HL-60 (cell line): ENCODE measurements at places on chromosomes 11 and 22.

DNA sequence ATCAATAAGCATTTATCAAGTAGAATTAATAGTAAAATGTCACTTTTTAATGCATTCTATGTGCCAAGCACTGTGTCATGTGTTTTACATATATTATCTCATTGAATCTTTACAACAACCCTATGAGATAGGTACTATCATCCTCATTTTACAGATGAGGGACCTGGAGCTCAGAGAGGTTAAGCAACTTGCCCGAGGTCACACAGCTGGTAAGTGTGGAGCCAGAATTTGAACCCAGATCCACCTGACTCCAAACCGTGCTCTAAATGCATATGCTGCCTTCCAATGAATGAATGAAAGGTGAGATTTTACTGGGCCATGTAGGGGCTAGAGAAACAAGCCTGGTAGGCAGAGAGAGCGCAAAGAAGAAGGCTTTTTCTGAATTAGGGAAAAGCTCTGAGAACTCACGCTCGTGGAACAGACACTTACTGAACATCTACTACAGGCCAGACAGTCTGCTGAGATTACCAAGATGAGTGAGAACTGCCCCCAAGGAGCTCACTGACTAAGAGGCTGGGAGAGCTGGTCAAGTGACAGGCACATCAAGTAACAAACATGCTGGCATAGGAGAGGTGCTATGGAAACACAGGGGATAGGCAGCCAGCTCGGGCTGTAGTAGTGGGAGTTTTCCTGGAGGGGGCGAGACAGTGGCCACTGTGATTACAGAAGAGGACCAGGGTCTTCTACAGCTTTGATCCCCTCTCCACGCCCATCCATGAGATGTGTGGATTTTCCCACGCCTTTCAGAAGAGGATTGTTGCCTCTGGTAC lies 4.4 kb downstream of the ABCG4 start:
- no peak for DNase-seq

DNA sequence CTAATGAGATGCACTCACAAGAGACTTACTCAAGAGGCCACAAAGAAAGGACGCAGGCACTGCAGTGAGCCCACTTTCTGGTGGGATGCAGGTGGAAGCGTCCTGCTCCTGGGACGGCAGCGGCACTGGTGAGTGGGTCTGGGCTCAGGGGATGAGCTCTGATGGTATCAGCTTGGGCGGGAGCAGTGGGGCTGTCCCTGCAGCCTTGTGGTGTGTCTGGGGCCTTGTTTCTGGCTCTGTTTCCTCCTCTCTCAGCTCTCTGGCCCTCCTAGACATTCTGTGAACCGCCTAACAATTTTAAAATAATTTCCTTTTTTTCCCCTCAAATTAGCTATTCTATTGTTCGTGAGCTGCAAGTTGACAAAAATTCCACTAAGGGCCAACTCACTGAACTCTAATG lies 8.8 kb upstream of the ST14 start:
- DNase-seq, result no peak

DNA sequence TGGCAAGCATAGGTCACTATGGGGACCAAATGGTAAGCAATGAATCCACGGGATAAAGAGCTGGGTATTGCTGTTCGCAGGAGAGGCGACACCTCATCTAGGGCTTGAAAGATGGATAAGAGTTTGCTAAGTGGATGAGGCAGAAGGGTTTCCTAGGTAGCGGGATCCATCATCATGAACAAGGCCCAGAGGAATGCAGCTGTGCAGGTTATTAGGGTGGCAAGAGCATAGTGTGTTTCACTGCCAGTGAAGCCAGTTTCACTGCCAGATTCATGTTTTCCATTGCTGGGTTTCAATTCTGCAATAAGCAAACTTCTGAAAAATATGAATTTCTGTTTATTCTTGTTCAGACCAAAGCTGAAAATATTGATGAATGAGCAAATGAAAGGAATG lies 27.2 kb downstream of the WEE1 start:
- no peak for DNase-seq

DNA sequence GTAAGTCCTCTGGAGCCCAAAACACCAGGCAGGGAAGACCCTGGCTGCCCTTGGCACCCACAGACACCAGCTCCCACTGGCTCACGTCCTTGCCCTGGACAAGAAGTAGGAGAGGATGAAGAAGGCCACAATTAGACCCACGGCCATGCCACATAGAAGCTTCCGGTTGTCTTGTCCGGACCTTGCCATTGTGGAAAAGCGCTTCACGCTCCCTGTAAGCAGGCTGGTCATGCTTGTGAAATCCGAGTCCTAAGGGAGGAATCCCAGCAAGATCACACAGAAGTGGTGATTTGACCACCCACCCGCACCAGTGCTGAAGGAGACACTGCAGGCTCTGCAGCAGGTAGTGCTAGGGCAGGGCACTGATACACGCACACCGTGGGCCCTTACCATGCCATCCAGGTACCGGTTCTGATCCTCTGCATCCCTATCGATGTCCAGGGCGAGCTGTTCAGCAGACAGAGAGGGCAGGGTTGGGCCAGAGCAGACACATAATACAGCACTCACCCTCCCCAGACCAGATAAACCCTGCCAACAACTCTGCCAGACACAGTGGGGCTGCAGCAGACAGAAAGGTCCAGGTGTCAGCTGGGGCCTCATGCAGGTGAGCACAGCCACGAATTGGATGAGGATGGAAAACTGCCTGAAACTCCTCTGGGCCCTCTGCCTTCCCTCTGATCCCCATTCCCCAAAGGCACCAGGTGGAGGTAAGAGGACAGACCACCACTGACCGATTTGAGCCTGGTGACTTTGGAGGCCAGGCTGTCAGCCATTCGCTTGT lies 1.8 kb downstream of the BET1L start:
- DNase-seq, result no peak

DNA sequence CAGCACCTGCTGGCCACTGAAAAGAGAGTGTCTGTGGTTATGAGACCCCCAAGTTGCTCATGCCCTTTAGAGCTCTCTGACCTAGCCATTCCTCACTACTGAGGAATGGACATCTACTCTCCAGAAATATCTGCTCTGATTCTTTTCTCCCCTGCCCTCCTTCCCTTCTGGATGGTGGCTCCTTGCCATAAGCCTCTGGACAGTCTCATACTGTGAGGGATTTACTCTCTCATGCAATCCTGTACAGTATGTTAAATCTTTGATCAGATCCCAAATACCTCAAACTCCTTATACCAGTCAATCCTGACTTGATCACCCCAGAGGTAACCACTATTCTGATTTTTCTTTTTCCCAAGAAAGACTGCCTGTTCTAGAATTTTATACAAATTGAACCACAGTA lies 80.7 kb downstream of the ARHGAP20 start:
- DNase-seq, result no peak

DNA sequence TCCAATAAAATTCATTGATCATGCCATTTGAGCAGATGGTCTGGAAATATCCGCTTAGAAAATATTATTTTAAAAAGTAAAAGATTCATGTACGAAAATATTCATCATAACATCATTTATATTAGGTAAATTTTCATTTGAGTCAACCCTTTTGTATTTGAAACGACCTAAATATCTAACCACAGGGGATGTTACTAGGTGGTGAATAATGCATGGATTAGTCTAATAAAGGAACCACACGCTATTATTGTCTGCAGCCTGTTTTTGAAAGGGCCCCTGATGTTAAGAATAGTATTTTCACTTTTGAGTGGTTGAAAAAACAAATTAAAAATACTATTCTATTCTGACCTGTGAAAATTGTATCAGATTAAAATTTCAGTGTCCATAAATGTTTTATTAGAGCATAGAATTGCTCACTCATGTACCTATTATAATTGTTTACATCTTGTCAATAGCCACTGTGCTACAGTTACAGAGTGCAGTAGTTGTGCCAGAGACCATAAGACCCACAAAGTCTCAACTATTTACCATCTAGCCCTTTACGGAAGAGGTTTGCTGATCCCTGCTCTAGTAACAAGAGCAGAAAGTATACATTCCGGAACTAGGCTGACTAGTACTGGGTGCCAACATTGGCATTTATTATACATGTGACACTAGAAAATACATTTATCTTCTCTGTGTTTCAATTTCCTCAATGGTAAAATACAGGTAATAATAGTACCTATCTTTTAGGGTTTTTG lies 176.1 kb downstream of the LRRC4C start:
- DNase-seq, result no peak

GRCh38 chr11:76385903-76386302 lies 4.8 kb downstream of the GVQW3 start:
- DNase-seq, result no peak

- no peak for DNase-seq
Observed at GRCh38 chr11:70542406-70542805, 144.1 kb downstream of the CTTN start.

DNA sequence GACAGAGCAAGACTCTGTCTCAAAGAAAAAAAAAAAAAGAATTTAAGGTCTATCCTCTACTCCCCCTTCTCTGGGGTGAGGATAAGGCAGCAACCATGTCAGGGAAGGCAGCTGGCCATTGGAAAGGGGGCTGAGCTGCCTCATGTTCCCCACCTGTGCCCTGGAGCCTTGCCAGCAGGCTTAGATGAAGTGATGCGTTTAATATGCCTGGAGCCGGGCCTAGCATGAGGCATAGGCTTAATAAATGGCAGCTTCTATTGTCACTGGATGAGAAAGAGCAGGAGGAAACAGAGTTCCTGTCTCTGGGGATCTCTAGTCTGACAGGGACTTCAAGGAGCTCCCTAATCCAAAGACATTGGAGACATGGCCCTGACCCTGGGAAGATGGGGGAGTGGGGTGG lies 3.2 kb upstream of the KCNE3 start:
- no peak for DNase-seq

- DNase-seq, result no peak
Observed at GRCh38 chr11:39209981-39210380, 2249.5 kb downstream of the LRRC4C start.

- DNase-seq, result no peak
Observed at GRCh38 chr22:44454113-44454769, 43.8 kb downstream of the RTL6 start.

DNA sequence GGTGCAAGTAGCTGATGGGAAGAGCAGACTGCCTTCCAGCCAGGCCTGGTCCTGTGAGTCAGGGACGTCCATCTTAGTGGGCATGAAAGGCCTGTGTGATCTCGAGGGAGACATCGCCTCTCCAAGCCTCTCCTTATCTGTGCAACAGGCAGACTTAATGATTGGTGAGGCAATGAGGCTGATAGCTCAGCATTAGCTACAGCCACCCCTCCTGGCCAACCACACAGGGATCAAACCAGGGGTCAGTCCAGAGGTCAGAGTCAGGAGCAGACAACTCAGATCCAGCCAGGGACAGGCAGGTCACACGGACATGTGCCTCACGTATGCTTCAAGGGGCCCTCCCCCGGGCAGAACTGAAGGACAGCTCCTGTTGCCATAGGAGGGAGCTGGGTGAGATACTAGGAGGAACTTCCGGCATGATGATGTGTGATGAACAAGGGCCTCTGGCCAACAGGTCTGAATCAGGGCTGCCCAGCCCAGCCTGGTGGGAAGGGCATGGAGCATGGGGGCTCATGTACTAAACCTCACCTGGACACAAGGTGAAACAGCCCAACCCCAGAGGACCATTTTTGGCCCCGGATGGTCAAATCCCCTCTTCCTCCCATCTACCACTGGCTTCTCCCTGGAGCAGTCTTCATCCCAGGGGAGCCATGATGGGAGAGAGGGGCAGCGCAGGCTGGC lies 2.8 kb upstream of the APOC3 start:
- DNase-seq, result no peak

GRCh38 chr11:86538223-86538548 lies 134.2 kb downstream of the ME3 start:
- no peak for DNase-seq

- DNase-seq, result peak; percentile 19
Observed at GRCh38 chr11:62499944-62500649, 46.5 kb downstream of the AHNAK start.

DNA sequence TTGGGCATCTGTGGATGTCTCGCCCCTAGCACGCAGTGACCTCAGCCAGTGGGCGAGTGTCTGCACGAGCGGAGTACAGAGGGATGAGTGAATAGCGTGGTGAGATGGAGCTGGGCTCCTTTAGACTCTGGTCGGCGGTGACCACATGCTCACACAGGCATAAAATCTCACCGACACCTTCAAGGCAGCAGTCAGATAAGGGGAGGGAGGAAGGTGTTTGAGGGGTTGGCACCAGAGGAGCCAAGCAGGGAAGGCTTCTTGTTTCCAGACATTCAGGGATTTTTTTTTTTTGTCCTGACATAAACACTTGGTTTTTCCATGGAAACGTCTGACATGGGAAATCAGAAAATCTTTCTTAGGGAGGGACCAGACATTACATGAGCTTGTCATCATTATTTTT lies 35.8 kb downstream of the GRIK4 start:
- no peak for DNase-seq

- no peak for DNase-seq
Observed at GRCh38 chr11:48017831-48018527, 37.6 kb downstream of the PTPRJ start.
